ENCODE measurements at places on chromosomes 5 and 9.

GRCh38 chr5:6593148-6594016 is 39.5 kb downstream of the NSUN2 start:
- DNase-seq, result no peak

- DNase-seq, result no peak
Observed at GRCh38 chr5:31863991-31864411, 225.1 kb downstream of the PDZD2 start.

DNA sequence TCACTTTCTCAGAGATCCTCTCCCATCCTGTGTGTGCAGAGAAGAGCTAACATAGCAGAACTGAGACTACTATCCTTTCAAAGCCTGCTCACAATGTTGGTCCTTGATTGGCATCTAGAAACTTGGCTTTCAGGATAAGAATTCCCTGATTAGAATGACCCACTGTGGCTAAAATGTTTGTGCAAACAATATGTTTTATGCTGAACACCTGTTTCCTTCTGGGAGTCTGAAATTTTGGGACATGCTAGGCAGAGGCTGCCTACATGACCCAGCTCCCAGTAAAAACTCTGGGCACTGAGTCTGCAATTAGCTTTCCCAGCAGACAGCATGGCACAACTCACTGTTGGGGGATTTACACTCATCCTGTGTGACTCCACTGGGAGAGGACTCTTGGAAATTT is 78.9 kb downstream of the CFAP95 start:
- DNase-seq, result no peak

DNA sequence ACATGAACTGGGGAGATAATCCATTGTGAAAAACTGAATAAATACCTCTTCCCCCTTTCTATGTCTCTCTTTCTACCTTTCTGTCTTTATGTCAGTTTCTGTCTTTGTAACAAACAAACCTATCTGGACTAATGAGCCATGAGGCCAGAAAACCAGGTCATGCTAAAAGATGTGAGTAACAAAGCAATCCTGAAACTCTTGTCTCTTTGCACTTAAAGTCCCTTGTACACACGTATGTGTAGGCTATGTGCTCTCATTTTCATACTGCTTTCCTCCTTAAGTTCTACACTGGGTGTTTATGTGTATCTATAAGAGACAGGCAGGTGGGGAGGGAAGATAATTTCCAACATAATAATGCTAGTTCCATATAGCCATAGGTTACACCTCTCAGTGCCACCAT is 123.8 kb upstream of the PTGER4 start:
- no peak for DNase-seq

DNA sequence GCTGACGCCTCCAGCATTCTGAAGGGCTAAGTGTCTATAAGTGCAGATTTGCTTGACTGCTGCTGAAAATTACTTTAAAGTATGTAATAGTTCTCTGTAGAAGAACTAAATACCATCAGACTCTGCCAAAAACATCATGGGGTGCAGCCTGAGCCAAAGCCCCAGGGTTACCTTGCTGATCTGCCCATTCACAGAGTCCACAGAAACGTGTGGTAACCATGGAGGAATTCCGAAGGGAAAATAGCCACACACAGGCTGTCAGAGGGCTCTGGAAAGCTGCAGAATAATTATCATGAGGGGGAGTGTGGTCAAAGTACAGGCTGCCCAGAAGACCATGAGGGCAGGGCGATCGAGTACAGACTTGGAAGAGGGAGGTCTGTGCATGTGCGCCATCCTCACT is 36.4 kb downstream of the RETREG1 start:
- DNase-seq, result no peak

DNA sequence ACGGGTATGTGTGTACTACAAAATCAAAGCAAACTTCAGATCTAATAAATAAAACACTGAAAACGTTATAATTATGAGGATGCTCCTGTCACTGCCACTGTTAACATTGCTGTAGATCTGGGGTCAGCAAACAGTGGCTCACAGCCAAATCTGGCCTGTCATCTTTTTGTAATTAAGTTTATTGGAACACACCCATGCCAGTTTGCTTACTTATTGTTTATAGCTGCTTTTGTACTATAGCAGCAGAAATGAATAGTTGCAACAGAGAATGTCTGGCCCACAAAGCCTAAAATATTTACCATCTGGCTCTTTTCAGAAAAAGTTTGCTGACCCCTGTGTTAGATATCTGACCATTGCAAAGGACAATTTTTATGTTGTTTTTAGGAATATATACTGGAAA is 32.1 kb downstream of the PRRC1 start:
- DNase-seq, result no peak

DNA sequence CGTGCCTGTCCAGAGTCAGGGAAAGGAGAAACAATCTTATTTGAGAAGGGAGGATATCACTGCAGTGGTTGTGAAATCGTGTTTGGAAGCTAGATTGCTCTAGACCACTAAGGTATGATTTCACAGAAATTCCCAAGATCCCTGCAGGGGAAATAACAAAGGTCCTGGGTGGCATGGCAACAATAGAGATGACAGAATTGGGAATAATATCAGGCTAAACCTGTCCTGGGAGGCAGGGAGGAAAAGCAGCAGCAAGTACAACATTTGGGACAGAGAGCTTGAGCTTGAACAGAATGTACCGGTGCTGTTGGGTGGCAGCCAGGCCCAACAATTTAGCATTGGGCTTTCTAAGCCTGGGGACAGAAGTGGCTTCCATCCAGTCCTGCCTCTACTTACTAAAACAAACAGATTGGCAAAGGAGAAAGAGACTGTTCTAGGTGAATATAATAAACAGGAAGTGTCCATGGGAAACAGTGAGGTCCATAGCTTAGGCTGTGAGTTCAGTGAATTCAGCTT is 17.0 kb upstream of the ARHGAP26 start:
- no peak for DNase-seq

GRCh38 chr5:54860321-54860720 is 125.1 kb downstream of the ESM1 start:
- DNase-seq, result no peak

DNA sequence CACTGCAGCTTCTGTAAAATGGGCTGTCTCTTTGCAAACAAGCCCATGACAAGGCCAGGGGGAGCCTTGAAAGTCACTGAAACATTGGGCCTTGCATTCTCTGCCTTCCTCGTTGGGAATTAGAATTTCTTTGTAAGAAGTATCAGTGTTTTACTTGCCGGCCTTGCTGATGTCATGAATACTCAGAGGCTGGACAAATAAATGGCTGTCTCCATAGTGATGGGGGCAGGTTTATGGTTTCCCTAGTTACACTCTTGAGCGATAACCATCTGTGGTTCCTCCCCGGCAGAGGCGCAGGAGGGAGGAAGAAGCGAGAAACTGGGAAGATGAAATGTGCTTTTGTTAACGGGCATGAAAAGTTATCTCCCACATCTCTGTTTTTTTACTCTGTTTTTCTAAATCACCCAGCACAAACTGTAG is 272.7 kb upstream of the PANK3 start:
- DNase-seq, result no peak

- no peak for DNase-seq
Observed at GRCh38 chr9:13089666-13090065, 189.8 kb downstream of the MPDZ start.

DNA sequence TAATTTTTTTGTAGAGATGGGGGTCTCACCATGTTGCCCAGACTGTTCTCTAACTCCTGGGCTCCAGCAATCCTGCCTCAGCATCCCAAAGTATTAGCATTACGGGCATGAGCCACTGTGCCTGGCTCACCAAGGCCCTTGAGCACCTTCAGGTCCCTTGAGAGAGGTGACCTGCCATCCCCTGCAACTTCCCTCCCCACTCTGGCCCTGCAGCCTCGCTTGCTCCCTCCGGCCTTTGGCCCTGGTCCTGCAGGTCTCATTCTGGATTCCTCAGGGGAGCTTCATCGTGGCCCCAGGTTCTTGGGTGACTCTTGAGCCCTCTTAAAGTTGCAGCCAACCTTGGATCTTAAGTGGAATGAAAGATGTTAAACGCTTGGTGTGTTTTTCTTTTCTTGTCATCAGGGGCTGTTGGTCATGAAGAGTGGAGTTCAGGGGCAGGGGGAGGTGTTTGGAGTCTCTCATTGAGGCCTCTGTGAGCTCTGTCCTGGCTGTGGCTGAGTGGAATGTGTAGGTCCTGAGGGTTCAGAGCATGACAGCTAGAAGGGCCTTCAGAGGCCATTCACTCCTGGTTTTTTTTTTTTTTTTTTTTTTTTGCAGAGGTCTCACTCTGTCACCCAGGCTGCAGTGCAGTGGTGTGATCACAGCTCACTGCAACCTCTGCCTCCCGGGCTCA is 33.0 kb downstream of the PPARGC1B start:
- DNase-seq, result no peak

GRCh38 chr5:173881811-173882575 is 6.2 kb upstream of the CPEB4 start:
- no peak for DNase-seq

- DNase-seq, result no peak
Observed at GRCh38 chr9:92042260-92042659, 73.0 kb downstream of the SPTLC1 start.

- DNase-seq, result peak; percentile 34
Observed at GRCh38 chr5:76175051-76175666, 92.0 kb downstream of the SV2C start.

- DNase-seq, result no peak
Observed at GRCh38 chr9:127726871-127727270, 8.2 kb downstream of the TOR2A start.

DNA sequence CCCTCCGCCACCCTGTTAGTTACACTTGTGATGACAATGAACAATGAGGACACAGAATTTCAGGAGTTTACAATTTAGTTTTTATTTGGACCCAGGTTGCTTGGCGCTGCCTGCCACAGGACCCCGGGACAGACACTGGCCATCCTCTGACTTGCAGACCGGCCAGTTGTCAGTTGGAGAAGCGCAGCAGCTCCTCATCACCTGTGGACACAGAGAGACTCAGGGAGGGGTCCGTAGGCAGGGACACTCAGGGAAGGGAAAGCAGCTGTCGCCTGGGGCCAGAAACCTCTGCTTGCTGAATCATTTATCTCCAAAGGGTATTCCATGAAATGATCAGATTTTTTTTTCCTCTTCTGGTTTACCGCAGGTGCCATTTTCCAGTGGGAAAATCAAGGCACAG is 18.0 kb downstream of the AMBP start:
- no peak for DNase-seq

- no peak for DNase-seq
Observed at GRCh38 chr9:32965999-32966722, 35.3 kb downstream of the APTX start.

GRCh38 chr5:161414896-161415295 is 131.6 kb downstream of the GABRB2 start:
- DNase-seq, result no peak

DNA sequence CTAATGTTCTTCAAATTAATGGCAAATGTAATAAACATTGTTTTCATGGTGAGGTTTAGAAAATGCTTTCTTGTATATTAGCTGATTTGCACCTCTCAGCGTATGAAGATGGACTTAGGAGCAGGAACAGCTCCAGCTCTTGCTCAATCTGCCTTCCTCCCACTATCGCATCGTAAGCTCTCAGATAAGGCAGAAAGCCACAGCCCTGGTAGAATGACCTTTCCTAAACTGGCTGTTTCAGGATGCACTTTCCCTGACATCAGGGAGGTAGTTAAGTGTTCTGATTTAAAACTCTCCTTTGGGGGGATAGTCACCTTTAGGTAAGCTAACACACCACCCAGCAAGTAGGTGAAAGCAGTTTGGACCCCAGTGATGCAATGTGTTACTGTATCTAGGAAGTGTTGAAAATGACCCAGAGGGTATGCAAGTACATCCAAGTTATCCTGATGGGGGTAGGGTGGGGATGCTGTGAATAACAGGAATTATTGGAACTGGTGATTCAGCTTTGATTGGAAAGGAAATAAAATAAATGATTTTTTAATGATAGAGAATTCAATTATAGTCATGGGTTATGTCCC is 72.3 kb downstream of the LMNB1 start:
- no peak for DNase-seq

GRCh38 chr9:69109152-69109551 is 64.9 kb upstream of the TJP2 start:
- DNase-seq, result no peak

- no peak for DNase-seq
Observed at GRCh38 chr5:116772152-116772501, 197.5 kb upstream of the SEMA6A start.

GRCh38 chr9:133914442-133915342 is 77.4 kb downstream of the VAV2 start:
- DNase-seq, result no peak

- DNase-seq, result no peak
Observed at GRCh38 chr5:59393585-59394420, 499.7 kb downstream of the PDE4D start.

- no peak for DNase-seq
Observed at GRCh38 chr5:159549046-159549445, 218.8 kb upstream of the IL12B start.

GRCh38 chr5:137842296-137842695 is 25.4 kb upstream of the MYOT start:
- no peak for DNase-seq

DNA sequence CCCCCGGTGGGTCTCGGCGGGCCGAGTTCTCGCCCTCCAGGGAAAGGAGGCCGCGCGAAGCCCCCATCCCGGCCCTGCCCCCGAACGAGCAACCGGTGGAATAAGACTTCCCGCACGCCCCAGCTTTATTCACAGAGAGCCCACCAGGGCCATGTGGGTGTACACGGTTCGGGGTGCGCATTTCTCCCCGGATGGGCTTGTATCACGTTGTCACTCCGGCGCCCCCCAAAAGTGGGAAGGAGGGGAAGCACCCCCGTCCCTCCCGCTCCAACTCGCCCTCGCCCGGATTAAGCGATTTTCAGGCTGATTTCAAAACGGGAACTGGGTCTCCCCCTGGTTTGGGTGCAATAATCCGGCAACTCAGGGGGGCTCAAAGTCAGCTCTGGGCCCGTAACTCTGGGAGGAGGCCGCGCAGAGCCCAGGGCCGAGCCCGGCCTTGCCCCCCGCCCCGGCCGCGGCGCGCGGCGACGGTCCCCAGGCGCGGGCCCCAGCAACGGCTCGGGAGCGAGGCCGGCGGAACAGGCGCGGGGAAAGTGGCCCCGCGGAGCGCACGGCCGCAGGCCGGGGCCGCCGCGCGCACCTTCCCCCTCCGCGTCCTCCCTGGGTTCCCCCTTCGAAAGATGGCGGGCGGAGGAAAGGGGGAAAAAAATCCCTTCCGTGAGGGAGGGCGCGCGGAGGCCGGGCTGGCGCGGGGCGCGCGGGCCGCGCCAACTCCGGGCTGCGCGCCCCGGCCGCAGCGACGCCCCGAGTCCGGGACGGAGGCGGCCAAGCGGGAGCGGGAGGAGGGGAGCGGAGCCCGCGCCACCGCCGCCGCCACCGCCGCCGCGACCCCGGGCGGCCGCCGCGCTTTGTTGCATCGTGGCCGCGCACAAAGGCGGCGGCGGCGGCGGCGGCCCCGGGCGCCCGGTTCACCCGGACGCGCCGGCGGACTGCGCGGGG is 644 bp downstream of the BRD3 start:
- DNase-seq, result no peak

- no peak for DNase-seq
Observed at GRCh38 chr5:135170500-135170899, 136.5 kb upstream of the PITX1 start.

Measured in stimulated activated CD4-positive, alpha-beta T cell treated with anti-CD3 and anti-CD28 coated beads, Interleukin-12 subunit alpha, Interleukin-12 subunit beta, amount 100 ng/mL, for 48 hours (primary cell).